Substantia nigra (tissue), 51 donors: ENCODE measurements at places on chromosomes 2 and 18.

DNA sequence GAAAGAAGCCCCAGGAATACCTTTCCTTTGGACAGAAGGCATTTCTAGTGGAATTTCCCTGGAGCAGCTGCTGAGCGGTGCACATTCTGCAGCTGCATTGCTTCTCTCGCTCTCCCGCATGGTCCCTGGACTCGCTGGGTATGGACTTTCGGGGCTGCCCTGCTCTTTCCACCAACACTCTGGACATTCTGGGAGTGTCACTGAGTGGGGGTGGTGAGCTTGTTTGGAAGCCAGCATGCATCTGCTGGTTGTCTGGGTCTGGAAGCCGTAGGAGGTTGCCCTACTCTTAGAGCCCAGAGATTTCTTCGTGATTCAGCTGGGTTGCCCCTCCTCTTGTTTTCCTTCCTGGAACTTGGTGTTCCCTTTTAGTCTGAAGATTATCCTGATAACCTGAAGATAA lies 52.6 kb downstream of the TWIST2 start:
- no peak for DNase-seq

GRCh38 chr2:98935111-98935770 lies 784 bp downstream of the CRACDL start:
- DNase-seq: no peak

GRCh38 chr2:178478130-178478438 lies 316 bp downstream of the FKBP7 start:
- DNase-seq: no peak

DNA sequence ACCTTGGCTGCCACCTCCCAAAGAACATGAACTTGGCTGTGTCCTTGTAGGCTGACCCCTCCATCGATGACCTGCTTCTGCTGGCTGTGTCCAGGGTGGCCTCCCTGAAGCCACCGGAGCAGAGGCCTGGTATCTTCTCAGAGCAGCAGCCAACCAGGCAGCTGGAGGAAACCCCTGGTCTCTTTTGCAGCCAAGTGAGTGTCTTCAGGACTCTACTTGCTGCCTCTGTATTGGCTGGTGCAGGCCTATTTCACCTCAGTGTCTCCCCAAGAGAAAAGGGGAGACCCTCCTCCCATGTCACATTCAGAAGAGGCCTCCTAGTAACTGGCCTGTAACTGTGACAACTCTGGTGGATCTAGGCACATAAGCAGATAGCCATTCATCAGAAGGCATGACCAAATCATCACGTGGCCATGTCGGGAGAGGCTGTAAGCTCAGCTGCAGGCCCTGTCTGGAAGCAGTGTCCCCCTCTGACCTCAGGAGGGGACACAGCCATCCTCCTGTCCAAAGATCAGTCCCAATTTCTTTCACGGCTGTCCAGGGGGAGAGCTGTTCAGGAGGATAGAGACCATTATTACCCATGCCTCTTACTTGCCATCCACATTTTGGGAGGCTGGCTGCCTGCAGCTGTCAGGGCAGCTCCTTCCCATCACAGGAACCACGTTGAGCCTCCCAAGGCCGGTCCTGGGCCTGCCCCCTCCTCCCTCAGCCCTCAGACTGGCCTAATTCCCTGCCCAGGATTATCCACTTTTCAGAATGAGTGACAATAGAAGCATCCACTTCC lies 20.9 kb upstream of the ROCK2 start:
- DNase-seq: no peak

DNA sequence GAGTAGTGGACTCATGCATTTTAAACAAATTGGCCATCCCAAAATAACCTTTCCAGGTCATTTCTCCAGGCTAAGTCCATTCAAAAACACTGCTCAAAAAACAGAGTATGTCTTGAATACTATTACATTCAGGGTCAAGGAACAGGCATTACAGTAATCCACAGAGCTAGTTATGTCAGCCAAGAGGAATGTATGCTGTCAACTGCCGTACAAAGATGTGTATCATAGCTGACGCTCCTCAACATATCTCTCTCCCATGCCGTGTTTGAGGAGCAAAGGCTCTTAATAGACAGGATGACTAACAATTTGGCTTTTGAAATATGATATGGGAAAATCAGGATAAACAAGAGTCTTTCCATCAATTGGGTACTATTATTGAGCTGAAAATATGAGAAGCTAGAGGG lies 68.8 kb upstream of the KCTD1 start:
- no peak for DNase-seq

DNA sequence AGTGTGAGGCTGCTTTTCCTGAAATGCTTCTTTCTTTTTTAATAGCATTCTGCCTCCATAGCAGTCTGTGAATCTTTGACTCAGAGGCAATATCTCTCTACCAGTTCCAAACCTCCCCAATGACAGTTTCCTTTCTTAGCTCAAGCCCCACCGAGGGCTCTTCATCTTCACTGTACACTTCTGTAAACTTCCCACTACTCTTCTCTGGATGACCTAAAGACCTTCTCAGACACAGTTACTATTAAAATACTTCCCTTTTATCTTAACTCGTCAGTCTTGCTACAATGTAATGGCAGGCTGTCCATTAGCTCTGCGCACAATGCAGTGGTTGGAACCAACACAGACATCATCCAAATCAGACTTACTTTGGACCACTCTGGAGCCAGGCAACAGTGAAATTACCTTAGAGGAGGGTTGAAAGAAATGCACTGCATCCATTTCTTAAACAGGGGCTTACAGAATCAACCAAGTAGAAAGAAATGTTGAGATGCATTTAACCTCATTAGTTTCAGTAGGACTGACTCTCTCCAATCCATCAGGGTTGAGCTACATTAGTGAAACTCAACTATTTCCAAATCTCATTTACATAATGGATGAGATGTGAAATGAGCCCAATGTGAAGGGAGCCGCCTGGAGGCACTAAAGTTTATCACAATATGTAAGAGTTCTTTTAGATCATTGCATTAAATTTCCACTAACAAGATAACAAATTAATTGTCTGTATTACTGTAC lies 343.8 kb downstream of the SETBP1 start:
- no peak for DNase-seq

- DNase-seq: no peak
Measured at GRCh38 chr2:19216676-19217602, 141.5 kb downstream of the OSR1 start.

GRCh38 chr2:131641414-131642206 lies 113.9 kb downstream of the CCDC74A start:
- DNase-seq: no peak

- DNase-seq: no peak
Measured at GRCh38 chr2:8328217-8328616, 353.6 kb upstream of the ID2 start.

DNA sequence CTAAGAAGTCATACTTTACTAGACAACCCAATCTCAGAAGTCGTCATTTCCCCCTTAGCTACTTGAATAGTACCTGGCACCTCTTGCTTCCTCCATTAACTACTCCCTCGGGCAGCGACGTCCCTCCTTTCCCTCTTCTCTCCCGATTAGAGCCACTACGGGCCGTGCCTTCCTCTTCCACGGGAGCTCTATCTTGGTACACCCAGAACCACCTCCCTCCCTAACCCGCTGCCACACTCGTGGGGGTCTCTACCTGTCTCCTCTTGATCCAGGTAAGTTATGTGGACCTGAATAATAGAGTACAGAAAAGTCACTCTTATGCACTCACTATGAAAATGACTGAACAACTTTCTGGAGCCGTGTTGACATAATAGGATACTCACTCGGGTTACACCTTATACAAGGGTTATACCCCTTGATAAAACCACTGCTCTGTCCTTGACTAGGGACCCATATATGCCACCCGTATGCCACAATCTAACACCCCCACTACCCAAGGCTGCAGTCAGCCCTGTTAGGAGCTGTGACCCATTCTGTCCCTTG lies 595 bp upstream of the HDHD2 start:
- DNase-seq: no peak

DNA sequence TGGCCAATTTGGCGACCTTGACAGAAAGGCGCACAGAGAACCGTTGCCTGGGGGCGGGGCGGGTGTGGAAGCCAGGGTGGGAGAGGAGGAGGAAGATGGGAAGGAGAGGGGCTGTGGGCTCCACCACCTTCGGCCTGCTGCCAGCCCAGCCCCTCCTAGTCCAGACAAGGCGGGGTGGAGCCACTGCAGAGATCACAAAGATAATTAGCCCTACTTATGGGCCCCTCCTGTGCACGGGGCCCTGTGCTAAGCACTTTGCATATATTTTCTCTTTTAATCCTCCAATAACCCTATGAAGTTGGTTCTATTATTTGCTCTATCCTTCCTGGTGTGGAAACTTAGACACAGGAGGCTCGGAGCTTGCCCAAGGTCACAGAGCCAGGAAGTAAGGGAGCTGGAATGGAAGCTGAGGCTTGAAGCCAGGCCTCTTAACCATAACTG lies 13.7 kb upstream of the ECEL1 start:
- DNase-seq: no peak

GRCh38 chr18:7535436-7536205 lies 31.5 kb upstream of the PTPRM start:
- no peak for DNase-seq

DNA sequence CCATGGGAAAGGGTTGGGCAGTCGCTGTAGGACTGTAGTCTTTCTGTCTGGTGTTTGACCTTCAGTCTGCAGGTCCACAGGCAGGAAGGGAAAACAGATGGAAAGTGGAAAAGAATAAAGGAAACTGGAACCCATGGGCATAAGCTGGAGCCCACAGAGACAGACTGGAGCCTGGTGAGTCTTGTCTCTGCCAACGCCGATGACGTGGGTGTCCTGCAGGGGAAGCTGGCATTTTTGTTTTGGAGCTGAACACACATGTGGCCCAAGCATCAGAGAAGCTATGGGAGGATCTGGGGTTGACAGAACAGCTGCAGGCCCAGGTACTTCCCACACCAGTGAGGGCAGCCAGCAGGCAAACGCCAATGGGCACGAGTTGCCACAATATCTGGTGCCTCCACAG lies 28.2 kb upstream of the SOCS6 start:
- no peak for DNase-seq

GRCh38 chr2:3523551-3524041 lies 4.3 kb upstream of the ADI1 start:
- DNase-seq: no peak

- no peak for DNase-seq
Measured at GRCh38 chr2:203040966-203041521, 26.4 kb downstream of the NBEAL1 start.

DNA sequence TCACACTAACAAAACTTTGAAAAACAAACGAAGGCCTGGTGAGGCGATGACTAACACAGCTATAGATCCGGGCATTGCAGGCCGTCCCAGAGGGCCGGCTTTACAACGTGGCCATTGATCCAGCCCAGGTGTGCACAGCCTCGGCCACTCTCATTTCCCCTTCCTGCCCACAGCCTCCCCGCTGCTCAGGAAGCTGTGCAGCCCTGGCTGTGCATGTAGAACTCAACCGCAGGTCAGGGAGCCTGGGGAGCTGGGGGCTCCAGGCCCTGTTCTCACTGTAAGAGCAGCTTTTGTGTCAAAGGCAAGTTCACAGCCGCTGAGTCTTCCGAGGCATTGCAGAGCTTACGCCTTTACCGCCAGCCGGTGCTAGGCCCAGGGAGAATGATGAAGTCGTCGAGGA lies 87.2 kb downstream of the LONRF2 start:
- DNase-seq: no peak
